Brain (organoid and tissue), 16 donors: ENCODE measurements at places on chromosomes 7 and 10. TPM values are rescaled to one million over a fixed set of nuclear protein-coding genes. Genes with fewer than 3 reads are reported as not detected.

PTPN20 gene
- polyA plus RNA-seq: 0.17 TPM

PWWP2B gene
- polyA plus RNA-seq: 16.0 TPM

CCDC146 gene
- polyA plus RNA-seq: 0.85 TPM

PAPOLB gene
- not detected for polyA plus RNA-seq

CALCR gene
- not detected for polyA plus RNA-seq

CFTR gene
- polyA plus RNA-seq: not detected

FAM25A gene
- not detected for polyA plus RNA-seq

SYPL1 gene
- polyA plus RNA-seq: 51.0 TPM

ELMO1 gene
- 76.4 TPM for polyA plus RNA-seq

TAS2R3 gene
- not detected for polyA plus RNA-seq

AKR1C8 gene
- polyA plus RNA-seq: not detected

FAM25G gene
- not detected for polyA plus RNA-seq

ADAM12 gene
- polyA plus RNA-seq: 1.4 TPM

NKX2-3 gene
- not detected for polyA plus RNA-seq

CH25H gene
- 1.3 TPM for polyA plus RNA-seq

ZYX gene
- 79.6 TPM for polyA plus RNA-seq

SPDYE6 gene
- not detected for polyA plus RNA-seq

SEMA3C gene
- 3.3 TPM for polyA plus RNA-seq

MEST gene
- polyA plus RNA-seq: 290 TPM

PRTFDC1 gene
- polyA plus RNA-seq: 30.7 TPM
